ENCODE measurements at places on chromosomes 1 and 21.
A peak's percentile ranks its signal among the peaks of the same experiment; 100 is the strongest.

- DNase-seq: peak; percentile 88
Observed at GRCh38 chr1:214551436-214552173, at the start of gene PTPN14. TSS of gene PTPN14 (minus strand) at chr1:214551602. CDS start at chr1:214464803, 86,799 bp downstream.

DNA sequence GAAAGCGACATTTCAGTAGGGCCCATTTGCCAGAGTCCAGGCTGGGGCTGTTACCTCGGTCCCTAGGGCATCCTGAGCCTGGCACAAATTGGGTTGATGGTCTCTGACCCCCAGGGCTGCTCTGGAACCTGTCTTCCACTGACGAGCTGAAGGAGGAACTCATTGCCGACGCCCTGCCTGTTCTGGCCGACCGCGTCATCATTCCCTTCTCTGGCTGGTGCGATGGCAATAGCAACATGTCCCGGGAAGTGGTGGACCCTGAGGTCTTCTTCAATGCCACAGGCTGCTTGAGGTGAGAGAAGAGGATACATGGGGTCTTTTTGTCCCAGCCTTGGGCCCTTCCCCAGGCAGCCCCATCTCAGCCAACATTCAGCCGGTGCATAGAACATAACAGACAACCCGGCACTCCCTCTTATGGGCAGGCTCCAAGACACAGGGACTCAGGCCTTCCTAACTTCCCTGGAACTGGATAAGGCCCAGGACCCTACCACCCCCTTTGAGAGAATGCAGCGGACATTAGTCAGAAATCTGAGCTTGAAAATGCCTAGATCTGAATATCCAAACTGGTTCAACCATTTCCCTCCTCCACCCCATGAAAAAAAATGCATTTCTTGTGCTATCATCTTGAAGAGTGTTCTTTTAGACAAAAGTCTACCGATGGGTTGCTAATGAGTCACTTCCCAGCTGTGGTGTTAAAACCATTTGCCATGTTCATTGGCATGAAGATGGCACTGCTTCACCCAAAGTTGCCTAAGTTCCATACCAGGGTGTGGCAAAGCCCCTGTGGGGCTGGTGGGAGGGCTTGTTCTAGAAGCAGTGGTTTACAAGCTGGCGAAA lies 35.4 kb downstream of the PKP1 start:
- DNase-seq: no peak

GRCh38 chr1:185288435-185288834 lies 28.6 kb downstream of the IVNS1ABP start:
- DNase-seq: no peak

DNA sequence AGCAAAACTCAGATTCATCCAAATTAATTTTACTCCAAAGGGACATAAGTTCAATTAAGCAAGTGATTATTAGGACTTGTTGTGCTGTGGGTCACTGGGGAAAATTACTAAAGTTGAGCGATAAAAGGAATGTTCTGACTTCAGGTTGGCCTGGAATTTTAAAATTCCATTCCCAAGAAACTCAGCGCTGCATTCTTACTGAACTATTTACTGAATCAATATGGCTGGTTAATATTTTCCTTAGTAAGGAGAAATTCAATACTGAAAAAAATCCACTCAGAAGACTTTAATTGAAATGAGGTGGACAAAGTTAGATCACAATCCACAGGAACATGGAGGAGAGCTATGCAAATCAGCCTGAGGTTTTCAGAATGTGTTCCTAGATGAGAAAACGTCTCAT lies 578.9 kb upstream of the NR5A2 start:
- no peak for DNase-seq

DNA sequence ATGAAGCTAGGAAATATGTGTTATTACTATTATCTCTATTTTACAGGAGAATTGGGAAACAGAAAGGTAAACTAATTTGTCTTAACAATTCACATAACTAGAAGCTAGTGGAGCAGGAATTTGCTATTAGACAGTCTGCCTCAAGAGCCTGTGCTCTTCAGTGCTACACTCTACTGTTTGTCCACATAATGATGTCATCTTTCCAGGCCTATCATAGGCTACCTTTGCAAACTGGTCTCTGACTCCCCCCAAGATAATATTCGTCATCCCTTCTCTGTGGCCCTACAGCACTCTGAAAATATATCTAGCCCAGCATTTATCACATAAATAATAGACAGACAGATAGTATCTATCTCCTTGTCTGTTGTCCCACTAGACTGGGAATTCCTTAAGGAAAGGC lies 34.1 kb downstream of the TRIT1 start:
- DNase-seq: no peak

DNA sequence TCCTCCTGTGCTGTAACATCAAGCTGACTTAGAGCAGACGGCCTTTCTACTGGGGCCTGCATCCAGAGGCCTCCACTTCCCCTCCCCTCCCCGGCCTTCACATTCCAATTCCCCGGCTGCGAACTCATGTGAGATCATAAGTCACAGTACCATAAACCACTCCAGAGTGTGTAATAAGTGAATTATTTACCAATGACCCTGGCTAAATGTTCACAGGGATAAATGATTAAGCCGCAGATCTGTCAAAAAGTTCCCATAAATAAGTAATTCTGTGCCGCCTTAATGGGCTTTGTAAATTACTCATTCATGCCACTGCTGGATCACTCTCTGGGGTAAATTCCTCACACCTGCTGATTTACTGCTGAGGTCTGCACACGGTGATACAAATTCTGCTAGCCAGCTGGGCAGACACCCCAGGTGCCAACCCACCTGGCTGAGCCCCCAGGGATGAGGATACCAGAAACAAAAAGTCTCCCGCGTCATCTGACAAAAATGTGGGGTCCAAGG lies 27.4 kb upstream of the KIRREL1 start:
- DNase-seq: no peak

DNA sequence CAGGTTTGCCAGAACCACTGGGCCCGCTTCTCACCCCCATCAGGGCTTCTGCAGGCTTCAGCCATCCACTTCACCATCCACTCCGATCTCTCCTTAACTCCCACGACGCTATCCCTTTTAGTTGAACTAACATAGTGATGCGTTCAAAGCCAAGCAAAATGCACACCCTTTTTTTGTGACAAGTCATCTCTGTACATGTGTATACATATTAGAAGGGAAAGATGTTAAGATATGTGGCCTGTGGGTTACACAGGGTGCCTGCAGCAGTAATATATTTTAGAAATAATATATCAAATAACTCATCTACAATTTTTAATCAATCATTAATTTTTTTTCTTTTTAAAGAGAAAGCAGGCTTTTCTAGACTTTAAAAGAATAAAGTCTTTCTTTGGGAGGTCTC lies 114.6 kb downstream of the NBPF12 start:
- DNase-seq: no peak

- no peak for DNase-seq
Observed at GRCh38 chr1:87077959-87078639, 163.7 kb downstream of the HS2ST1 start.

DNA sequence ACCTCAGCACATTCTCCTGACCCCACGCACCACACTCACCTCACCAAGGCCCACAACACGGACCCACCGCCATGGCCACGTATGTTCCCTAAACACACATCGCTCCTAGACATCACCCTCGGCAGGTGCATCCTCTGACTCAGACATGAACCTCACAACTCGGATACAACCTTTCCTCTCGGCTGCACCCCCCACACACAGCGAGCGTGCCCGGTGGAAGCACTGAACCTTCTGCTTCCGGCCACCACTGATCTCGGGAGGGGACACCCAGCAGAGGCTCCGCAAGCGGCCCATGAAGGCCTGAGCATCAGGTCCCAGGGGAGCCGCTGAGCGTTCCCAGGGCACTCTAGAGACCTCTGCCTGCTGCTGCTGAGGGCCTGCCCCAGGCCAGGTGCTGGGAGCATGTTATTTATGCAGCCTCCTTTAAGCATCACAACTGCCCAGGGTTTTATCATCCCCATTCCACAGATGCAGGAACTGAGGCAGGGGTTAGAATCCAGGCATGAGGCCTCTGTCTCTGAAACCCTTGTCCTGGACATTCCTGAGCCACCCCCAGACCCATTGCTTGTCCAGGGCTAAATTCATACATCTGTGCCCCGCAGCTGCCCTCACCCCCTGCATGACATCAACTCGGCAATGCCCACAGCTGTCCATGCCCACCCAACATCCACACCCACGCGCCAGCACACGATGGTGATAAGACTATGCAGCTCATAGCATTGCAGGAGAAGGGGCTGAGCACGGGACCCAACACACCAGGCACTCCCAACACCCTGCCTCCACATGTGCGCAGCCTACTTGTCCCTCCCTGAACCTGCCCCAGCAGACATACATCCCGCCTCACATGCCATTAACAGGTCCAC lies 27.0 kb downstream of the SDC3 start:
- no peak for DNase-seq
